Stimulated activated CD4-positive, alpha-beta T cell treated with anti-CD3 and anti-CD28 coated beads, Interleukin-1b, Interleukin-23, amount 100 ng/mL, for 48 hours (primary cell): ENCODE measurements at places on chromosomes 1 and 21.

- no peak for DNase-seq
These were observed 33.0 kb upstream of the ID3 start for GRCh38 chr1:23592209-23592892.

DNA sequence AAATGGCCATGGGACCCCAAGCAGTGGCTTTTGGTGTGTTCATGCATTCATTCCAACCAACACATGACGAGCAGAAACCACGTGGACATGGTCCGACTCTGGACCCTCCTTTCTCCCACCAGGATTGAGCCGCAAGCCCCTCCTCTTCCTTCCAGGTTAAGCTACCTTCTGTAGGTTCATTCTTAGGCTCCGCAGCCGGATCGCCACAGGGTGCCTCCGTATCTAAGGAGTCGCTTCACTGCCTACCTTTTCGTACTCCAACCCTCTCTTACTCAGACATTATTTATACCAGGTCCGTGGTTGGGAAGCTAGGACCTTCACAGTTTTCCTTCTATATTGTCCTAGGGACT is 63.6 kb downstream of the RHBG start:
- no peak for DNase-seq

- peak; percentile 61 for DNase-seq
These were observed 41.5 kb downstream of the KIAA1614 start for GRCh38 chr1:180954005-180954800.

DNA sequence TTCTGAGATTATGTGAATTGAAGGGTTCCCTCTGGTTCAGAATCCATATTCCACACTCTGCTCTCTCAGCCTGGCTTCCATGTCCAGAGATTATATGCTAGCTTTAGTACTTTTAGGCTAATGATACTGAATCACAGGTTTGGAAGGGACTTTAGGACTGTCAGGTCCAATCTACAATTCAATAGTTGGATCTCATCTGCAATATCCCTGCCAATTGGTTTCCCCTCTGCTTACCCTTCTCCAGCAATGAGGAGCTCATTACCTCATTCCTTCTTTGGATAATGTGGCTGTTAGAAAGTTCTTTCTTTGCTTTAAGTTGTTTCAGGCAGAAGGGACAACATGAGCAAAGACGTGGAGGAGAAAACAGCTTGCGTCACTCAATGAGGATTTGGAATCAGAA is 245.3 kb downstream of the PLPP3 start:
- no peak for DNase-seq

- DNase-seq, result no peak
These were observed 5.1 kb upstream of the RIPPLY3 start for GRCh38 chr21:37001441-37001840.

DNA sequence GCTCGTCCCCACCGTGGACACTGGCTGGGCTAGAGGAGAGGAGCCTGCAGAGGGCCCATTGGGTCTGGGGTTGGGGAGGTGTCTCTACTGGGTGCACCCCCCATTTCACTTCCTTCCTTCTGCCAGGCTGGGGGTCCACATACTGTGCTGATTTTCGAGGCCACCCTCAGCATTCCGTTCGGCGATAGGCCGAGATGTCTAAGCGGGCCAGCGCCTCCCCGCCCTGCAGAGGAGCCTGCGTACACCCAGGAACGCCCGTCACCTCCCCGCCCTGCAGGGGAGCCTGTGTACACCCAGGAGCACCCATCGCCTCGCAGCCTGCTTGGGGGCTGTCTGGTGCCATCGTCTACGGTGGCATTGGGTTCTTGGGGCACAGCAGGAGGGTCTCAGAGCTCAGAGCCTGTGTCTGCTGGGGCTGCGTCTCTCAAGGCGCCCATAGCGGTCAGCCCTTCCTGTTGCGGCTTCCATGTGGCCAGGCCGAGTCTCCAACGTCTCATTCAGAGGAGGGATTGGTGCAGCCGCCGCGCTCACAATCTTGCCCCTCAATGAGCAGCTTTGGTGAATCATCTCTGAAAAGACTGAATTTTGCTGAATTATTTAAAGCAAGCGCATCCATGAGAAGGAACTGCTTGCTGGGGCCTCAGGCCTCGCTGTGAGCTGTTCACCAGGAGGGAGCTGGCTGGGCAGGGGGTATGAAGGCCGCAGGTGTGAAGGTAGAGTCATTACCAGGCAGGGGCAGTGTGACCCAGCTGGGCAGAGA is 30.7 kb upstream of the AGPAT3 start:
- no peak for DNase-seq

DNA sequence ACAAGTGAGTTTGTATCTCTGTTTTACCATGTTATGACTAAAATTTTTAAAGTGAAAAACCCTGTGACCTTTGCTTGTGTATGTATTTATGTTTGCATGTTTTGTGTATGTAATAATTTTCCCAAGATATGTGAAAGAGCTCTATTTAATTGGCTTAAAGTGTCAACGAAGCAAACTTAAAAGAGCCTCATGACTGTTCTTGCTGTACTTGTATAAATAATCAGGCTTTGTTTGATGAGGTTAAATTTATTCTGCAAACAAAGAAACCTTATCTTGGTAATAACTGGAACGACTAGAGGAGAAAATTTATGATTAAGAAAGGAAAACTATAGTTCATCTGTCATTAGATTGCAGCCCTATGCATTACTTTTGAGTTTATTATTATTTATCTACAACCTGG is 6.6 kb downstream of the GBP7 start:
- no peak for DNase-seq

DNA sequence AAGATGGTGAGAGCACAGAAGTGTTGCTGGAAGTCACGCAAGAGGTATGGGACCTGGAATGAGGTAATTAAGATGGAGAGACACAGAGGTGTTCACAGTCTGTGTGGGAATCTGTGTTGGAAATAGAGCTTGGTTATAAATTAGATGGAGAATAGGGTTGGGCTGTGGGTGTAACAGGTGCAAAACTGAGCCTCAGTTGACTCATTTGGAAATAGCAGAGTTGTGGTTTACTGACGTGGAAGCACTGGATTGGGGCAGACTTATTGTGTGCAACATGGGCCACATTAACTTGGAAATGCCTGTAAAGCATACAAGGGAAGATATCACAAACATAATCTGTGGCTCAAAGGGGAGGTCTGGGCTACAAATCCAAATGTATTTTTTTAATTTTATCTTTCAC is 13.0 kb downstream of the CAMSAP2 start:
- DNase-seq, result peak; percentile 17

DNA sequence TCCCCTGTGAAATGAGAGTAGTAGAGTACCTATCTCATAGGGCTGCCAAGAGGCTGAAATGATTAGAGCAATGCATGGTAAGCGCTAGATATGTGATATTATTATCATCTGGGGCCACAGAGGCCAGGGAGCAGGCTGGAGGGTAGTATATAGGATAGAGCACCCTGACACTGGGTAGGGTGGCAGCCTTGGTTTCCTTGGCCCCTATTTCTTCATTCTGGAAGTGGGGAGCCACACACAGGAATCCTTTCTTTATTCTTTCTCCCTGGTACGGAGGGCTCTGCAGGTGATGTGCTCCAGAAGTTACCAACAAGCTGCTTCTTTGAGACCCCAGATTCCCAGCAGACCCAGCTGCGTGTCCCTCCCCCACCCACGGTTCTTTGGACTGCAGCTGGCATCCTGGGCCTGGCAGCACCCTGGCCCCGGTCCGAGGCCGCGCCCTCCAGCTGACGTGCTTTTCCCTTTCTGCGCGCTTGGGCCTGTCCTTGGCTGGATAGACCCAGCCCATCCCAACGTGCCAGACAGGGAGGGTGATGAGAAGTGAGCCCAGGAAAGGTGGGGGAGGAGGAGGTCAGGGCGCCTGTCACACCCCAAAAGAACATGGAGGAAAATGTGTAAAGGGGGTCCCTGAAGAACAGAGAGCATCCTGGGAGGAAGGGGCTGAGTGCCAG is 18.2 kb downstream of the INAVA start:
- DNase-seq, result no peak

GRCh38 chr1:196546272-196547111 is 61.7 kb downstream of the KCNT2 start:
- no peak for DNase-seq

DNA sequence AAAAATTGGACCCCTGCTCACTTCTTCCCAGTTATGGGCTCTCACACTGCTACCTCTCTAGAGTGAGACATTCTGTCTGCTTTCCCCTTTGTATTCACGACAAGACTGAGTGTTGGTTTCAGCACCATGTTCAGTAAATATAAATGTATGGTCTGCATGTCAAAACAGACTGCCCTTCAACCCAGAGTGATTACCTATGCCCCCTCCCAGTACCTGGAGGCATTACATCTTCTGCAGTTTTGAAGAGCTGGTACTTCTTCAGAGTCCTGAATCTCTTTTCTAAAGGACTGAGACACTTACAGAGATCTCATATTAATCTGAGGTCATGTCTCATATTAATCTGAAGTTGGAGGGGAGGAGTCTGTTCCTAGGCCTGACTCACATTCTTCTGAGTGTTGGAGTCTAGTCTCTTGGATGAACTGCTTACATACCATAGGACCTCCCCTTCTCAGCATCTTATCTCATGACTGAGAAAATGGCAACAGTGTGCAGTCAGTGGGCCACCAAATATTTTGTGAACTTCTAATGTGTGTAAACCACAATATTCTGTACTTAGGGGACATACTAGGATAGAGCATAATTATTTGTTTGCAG is 80.3 kb downstream of the RGL1 start:
- no peak for DNase-seq

DNA sequence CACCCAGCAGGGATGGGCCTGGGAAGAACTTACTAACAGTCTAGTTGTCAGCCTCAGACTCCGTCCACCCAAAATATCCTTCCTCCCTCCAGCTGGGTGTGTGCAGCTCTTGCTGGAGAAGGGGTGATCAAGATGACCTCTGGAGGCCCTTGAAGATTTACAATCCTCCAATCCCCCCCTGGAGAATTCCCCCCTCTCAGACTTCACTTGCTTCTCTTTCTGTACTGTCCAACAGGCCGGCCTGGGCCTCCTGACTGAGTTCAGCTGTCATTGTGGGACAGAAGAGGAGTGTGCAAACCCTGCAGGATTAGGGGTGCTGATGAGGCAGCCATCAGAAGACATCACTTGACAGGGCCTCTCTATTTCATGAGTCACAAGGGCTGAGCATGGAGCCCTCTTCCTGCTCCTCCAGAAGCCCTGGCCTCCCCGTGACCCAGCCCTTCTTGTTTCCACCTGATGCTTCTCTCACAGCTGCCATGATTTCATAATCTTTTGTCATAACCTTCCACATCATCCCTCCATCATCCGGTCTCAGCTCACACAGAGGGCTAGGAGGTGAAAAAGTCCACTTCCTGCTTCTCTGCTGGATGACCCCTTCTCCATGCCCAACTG is 17.5 kb upstream of the IGFN1 start:
- peak; percentile 31 for DNase-seq

GRCh38 chr1:59272507-59272906 is 24.4 kb upstream of the FGGY start:
- DNase-seq, result no peak

- DNase-seq, result no peak
These were observed 22.5 kb upstream of the SIKE1 start for GRCh38 chr1:114803001-114803400.

DNA sequence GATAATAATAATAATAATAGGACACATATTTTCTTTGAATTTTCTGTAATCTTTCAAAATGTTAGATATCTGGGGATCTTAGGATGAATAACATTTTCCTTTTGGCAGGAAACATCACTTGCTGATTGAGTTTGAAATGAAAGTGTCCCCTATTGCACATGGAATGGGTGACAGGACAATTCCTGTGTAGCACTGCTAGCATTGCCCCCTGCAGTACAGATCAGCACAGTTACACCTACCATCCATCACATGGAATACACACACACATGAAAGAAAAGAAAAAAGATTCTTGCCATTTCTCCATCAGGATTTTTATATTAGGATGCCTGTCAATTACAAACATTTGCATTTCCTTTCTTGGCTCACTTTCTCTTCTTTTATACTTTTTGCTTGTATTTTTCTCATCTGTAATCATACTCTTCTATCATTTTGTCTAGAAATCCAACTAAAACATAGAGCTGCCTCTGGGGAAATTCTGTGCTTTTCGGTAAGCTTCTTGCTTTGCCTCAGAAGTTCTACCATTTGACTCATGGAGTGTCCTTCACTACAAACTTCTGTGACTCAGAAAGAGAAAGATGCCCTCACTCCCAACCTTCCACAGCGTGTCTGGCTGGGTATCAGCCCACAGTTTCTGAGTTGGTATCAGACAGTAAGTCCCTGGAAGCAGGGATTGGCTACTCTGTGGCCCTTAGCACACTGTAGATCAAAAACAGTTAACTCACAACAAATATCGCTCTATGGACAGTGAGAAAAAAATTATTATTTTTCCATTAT is 641.2 kb downstream of the PTPRC start:
- peak; percentile 21 for DNase-seq

DNA sequence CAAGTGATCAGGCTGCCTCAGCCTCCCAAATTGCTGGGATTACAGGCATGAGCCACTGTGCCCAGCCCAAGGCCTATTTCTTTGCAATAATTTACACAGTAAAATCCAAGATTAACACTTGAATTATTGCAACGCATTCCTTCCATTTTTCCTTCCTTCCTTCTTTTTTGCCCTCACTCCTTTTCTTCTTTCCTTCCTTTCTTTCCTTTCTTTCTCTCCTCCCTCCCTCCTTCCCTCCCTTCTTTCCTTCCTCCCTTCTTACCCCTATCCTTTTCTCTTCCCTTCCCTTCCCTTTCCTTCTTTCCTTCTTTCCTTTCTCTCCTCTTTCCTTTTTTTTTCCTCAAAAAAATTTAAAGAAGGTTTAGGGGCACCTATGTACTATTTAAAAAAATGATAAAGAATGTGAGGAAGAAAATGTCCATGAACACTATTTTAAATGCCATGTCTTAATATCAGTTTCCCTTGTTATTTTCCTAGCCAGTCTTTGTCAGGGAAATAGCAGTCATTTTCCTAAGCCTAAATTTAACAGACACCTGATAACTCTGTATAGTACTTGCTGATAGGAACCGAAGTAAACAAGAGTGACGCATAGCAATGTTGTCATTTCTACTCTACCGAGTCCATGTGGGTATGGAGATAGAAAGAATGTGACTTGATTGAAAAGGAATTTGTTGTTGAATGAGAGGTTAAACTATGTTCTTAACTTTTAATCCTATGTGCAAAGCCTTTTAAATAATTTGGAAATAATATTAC is 79.8 kb upstream of the HMCN1 start:
- DNase-seq, result no peak

- DNase-seq, result no peak
These were observed 1296.5 kb downstream of the MRPL39 start for GRCh38 chr21:24310788-24311187.

GRCh38 chr1:2311184-2312032 is 79.9 kb downstream of the MORN1 start:
- peak; percentile 58 for DNase-seq
